Activated CD4-positive, alpha-beta T cell treated with anti-CD3 and anti-CD28 coated beads, Interleukin-2, amount 10 ng/mL, durations not matched to agents 7 days and 5 days (primary cell): ENCODE measurements at places on chromosomes 12 and 14. TPM values are rescaled to one million over a fixed set of nuclear protein-coding genes. Genes with fewer than 3 reads are reported as not detected.

Gene DAO
- not detected for total RNA-seq

GRCh38 chr14:103283916-103284315 is 50.1 kb upstream of the EIF5 start:
- no peaks in the 10 kb centered on the region for H3K36me3 ChIP-seq
- peaks cover 50% of the 10 kb centered on the region for H3K27me3 ChIP-seq
- no peak overlapping the region for H3K4me3 ChIP-seq
- peaks cover 3% of the 10 kb centered on the region for H3K4me1 ChIP-seq
- no peak overlapping the region for H3K27ac ChIP-seq

Gene IKZF4
- total RNA-seq = 17.4 TPM

Gene HHIPL1
- total RNA-seq = 0.05 TPM

Gene IL22
- total RNA-seq = 0.69 TPM

Gene BHLHE41
- total RNA-seq = not detected

Gene DIP2B
- total RNA-seq = 28.9 TPM

Gene HAL
- total RNA-seq = 0.69 TPM

- no peak overlapping the region for H3K27ac ChIP-seq
- peaks cover 8% of the 10 kb centered on the region for H3K4me1 ChIP-seq
- H3K4me3 ChIP-seq = no peak overlapping the region
- peaks cover 2% of the 10 kb centered on the region for H3K36me3 ChIP-seq
These were observed 13.0 kb downstream of the ATG14 start for GRCh38 chr14:55398679-55399078.

DNA sequence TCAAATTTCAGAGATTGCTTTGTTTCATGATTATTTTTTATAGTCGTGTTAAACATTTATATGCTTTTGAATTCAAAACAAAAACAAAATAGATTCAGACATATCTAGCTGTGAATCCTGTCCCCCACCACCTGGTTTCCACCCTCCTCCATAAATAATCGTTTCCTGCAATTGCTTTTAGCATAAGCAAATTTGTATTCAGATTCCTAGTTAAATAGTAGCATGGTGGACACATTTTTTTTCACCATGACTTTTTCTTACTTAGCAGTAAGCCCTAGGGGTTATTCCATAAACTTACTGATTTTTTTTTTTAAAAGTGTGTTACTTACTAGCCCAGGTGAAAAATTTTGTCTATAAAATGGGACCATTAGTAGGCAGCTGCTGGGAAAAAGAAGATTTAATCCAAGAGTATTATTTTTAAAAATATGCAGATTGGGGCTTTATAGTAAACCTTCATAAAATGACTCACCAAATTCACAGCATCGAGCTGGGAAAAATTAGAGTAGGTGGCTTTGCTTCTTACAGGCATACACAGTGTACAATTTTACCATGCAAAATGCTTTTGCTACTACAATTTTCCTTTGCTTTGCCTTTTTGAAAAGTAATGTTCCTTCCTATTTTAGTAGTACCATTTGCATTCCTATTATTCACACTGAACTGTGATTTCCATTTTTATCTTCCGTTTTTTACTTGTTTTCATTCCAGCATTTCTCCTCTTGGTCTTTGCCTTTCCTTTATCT is 117.8 kb downstream of the BTG1 start:
- no peaks in the 10 kb centered on the region for H3K27me3 ChIP-seq
- H3K4me1 ChIP-seq = peaks cover 61% of the 10 kb centered on the region
- H3K4me3 ChIP-seq = no peak overlapping the region
- H3K36me3 ChIP-seq = peaks cover 22% of the 10 kb centered on the region
- no peak overlapping the region for H3K27ac ChIP-seq
- DNase-seq = no peak

Gene PRKCH
- total RNA-seq = 244 TPM

DNA sequence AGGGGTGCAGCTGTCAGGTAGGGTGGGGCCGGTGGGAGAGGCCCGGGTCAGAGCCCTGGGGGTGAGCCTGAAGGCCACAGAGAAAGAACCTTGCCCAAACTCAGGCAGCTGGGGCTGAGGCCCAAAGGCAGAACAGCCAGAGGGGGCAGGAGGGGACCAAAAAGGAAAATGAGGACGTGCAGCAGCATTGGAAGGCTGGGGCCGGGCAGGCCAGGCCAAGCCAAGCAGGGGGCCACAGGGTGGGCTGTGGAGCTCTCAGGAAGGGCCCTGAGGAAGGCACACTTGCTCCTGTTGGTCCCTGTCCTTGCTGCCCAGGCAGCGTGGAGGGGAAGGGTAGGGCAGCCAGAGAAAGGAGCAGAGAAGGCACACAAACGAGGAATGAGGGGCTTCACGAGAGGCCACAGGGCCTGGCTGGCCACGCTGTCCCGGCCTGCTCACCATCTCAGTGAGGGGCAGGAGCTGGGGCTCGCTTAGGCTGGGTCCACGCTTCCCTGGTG is 10.5 kb downstream of the MMP14 start:
- no peak overlapping the region for H3K4me3 ChIP-seq
- DNase-seq = no peak
- no peak overlapping the region for H3K27ac ChIP-seq
- peaks cover 9% of the 10 kb centered on the region for H3K4me1 ChIP-seq
- no peaks in the 10 kb centered on the region for H3K36me3 ChIP-seq

GRCh38 chr12:96034621-96035282 is 635 bp downstream of the LTA4H start:
- H3K27ac ChIP-seq = no peak overlapping the region
- H3K27me3 ChIP-seq = no peaks in the 10 kb centered on the region
- peaks cover 22% of the 10 kb centered on the region for H3K4me1 ChIP-seq
- peaks cover 5% of the 10 kb centered on the region for H3K36me3 ChIP-seq
- DNase-seq = peak; percentile 16

DNA sequence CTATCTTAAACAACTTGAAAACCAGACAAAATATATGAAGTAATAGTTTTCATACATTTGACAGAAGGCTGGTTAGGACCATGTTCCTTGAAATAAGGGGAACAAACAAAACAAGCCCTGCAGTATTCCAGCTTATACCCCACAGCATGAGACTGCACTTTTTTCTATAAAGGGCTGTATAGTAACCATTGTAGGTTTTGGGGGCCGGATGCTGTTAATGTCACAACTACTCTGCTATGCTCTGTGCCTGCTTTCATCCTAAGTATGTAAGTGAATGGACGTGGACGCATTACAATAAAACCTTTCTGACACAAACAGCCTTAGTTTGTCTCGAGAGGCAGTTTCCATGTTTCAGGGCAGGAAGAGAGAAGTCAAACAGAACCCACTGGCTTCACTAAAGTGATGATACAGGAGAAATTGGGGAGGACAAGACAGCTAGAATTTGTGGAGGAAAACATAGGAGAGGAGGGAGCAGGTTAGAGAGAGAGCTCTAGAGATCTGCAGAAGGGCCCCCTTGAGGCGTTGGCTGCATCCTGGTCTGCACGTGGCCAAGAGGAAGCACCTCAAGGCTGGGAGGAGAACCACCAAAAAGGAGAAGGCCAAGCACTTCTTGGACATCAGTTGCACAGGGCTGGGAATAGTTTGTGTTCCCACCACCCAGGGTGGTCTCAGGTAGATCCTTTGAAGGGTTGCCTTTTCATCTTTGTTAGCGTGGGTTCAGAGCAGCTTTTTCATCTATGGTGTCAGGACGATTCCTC is 63.7 kb downstream of the TRAF3 start:
- no peaks in the 10 kb centered on the region for H3K4me1 ChIP-seq
- no peak for DNase-seq
- peaks cover 6% of the 10 kb centered on the region for H3K36me3 ChIP-seq
- no peaks in the 10 kb centered on the region for H3K27me3 ChIP-seq

GRCh38 chr12:123384318-123384993 is 524 bp downstream of the KMT5A start:
- peak; percentile 32 for DNase-seq
- peak overlapping the region; percentile 91 for H3K27ac ChIP-seq
- H3K4me3 ChIP-seq = peak overlapping the region; percentile 97

GRCh38 chr14:22919601-22919921 is 612 bp upstream of the RBM23 start:
- no peaks in the 10 kb centered on the region for H3K27me3 ChIP-seq
- peak overlapping the region; percentile 91 for H3K4me3 ChIP-seq
- peaks cover 45% of the 10 kb centered on the region for H3K4me1 ChIP-seq
- peak overlapping the region; percentile 100 for H3K27ac ChIP-seq
- DNase-seq = no peak

DNA sequence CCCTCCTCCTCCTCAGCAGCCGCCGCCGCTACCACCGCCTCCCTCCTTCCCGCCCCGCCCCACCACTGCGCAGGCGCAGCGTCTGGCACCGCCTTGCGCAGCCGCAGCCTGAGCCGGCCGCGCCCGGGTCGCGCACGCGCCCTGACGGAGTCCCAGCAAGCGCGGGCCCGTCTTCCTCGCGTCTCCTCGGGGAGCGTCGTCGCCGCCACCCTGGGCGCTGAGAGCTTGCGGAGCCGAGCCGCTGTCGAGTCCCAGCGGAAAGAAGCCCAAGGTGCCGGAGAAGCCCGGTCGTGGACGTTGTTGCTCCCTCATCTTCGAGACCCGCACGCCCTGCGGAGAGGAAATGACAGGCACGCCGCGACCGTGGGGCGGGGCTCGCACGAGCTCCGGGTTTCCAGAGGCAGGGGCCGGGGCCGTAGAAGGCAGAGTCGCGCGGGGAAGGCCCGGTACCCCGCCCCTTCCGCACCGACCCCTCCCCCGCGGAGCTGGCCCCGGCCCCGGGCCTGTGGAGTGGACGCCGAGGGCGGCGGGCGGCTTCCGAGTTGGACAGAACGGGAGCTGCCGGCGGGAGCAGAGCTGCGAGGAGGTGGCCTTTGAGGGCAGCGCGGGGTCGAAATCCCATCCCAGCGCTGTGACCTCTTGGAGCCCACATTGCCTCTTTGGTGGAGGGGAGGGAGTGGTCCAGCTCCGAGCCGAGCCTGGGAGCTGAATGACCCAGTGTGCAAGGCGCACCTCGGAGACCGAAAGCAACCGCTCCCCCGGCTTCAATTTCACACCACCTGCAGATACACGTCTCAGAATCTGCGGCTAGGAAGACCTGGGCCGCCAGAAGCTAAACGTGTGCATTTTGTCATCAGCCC is 469 bp upstream of the RAB35 start:
- peaks cover 77% of the 10 kb centered on the region for H3K4me1 ChIP-seq
- no peaks in the 10 kb centered on the region for H3K27me3 ChIP-seq
- peak overlapping the region; percentile 89 for H3K27ac ChIP-seq
- peak overlapping the region; percentile 89 for H3K4me3 ChIP-seq

DNA sequence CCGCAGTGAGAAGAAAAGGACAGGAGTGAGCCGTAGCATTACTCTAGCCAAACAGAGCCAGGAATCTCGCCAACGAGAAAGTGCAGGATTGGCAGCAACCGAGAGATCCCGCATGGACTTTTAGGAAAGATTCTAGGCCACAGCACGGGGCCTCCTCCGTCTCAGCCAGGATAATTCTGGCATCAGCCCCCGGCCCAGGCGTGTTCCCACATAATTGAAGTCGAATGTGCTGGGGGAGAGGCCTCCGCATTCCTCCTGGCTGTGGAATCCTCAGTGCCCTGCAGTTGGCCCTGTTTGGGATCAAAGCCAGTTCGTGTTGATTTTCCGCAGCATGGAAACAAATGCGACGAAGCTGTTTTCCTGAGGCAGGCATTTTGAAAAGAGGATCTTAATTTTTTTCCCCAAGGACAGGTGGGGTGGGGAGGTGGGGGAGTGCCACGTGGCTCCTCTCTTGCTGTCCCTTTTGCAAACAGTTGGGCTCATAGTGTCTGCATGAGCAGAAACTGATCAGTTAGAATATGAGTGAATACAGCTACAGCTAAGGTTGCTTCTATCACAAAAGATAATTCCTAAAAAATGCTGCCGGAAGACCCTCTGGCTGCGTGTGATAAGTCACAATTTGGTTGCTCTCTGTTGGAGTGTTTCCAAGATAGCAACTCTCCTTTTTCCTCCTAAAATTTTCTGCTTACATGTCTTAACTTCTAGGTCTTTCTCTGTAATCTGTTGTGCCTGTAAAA is 37.3 kb upstream of the ATXN2 start:
- no peak overlapping the region for H3K4me3 ChIP-seq
- DNase-seq = no peak
- H3K27me3 ChIP-seq = no peaks in the 10 kb centered on the region
- H3K27ac ChIP-seq = no peak overlapping the region
- H3K4me1 ChIP-seq = no peaks in the 10 kb centered on the region

GRCh38 chr12:53101931-53102781 is 1.1 kb upstream of the SOAT2 start:
- H3K4me3 ChIP-seq = no peak overlapping the region
- H3K36me3 ChIP-seq = no peaks in the 10 kb centered on the region
- H3K4me1 ChIP-seq = peaks cover 66% of the 10 kb centered on the region
- peaks cover 4% of the 10 kb centered on the region for H3K27me3 ChIP-seq

- no peak overlapping the region for H3K4me3 ChIP-seq
- H3K27ac ChIP-seq = no peak overlapping the region
- H3K27me3 ChIP-seq = peaks cover 15% of the 10 kb centered on the region
- no peak for DNase-seq
- H3K36me3 ChIP-seq = no peaks in the 10 kb centered on the region
- no peaks in the 10 kb centered on the region for H3K4me1 ChIP-seq
These were observed 1189.5 kb upstream of the TMEM132C start for GRCh38 chr12:127077262-127078045.

Gene MDGA2
- total RNA-seq = not detected

Gene CLEC4C
- not detected for total RNA-seq

- H3K27ac ChIP-seq = no peak overlapping the region
- H3K36me3 ChIP-seq = no peaks in the 10 kb centered on the region
These were observed 4.4 kb upstream of the TNFAIP2 start for GRCh38 chr14:103118663-103119404.

GRCh38 chr12:131917711-131918306 is 11.3 kb upstream of the PUS1 start:
- H3K27me3 ChIP-seq = no peaks in the 10 kb centered on the region
- DNase-seq = no peak
- no peaks in the 10 kb centered on the region for H3K36me3 ChIP-seq
- H3K4me1 ChIP-seq = no peaks in the 10 kb centered on the region
- no peak overlapping the region for H3K27ac ChIP-seq

- H3K4me3 ChIP-seq = no peak overlapping the region
- H3K27me3 ChIP-seq = peaks cover 14% of the 10 kb centered on the region
- no peaks in the 10 kb centered on the region for H3K36me3 ChIP-seq
- no peak overlapping the region for H3K27ac ChIP-seq
- no peak for DNase-seq
These were observed 5.1 kb upstream of the PAPOLA start for GRCh38 chr14:96497087-96497486.

- no peaks in the 10 kb centered on the region for H3K4me1 ChIP-seq
- H3K27me3 ChIP-seq = peaks cover under 1% of the 10 kb centered on the region
- no peak overlapping the region for H3K27ac ChIP-seq
- no peaks in the 10 kb centered on the region for H3K36me3 ChIP-seq
- no peak overlapping the region for H3K4me3 ChIP-seq
These were observed 90.5 kb downstream of the GRIN2B start for GRCh38 chr12:13890943-13891342.

- H3K27me3 ChIP-seq = no peaks in the 10 kb centered on the region
- H3K27ac ChIP-seq = no peak overlapping the region
- H3K4me3 ChIP-seq = no peak overlapping the region
- DNase-seq = no peak
- no peaks in the 10 kb centered on the region for H3K36me3 ChIP-seq
These were observed 139.2 kb downstream of the PDZRN4 start for GRCh38 chr12:41327096-41327895.

Gene WNT1
- 0.29 TPM for total RNA-seq

DNA sequence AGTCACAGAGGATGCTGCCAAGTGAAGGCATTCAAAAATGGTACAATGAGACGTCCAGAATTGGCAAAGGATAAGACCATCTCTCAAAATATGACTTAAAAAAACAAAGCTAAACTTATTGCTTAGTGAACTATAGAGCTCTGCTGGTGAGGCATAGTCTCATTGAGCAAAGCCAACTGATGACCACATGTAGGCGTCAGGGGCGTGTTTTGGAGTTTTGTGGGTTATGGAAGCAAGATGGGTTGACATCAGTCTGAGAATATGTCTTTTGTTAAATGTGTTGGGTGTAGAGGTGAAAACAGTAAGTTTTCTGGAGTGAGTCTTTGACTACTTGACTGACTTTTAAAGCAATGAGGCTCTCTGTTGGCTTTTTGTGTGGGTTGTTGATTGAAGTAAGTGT is 47.2 kb downstream of the ATL1 start:
- H3K27ac ChIP-seq = no peak overlapping the region
- no peaks in the 10 kb centered on the region for H3K36me3 ChIP-seq
- H3K4me1 ChIP-seq = no peaks in the 10 kb centered on the region
- H3K27me3 ChIP-seq = peaks cover 3% of the 10 kb centered on the region
- DNase-seq = no peak
- no peak overlapping the region for H3K4me3 ChIP-seq
